Upper lobe of left lung (tissue), 6 donors: ENCODE measurements at places on chromosomes 2 and 18. TPM values are rescaled to one million over a fixed set of nuclear protein-coding genes. Genes with fewer than 3 reads are reported as not detected.

GRCh38 chr18:79859314-79859713 is 61.6 kb downstream of the KCNG2 start:
- H3K27me3 ChIP-seq, result no peaks in the 10 kb centered on the region
- peaks cover 6% of the 10 kb centered on the region for H3K4me1 ChIP-seq
- H3K4me3 ChIP-seq, result no peak overlapping the region

DNA sequence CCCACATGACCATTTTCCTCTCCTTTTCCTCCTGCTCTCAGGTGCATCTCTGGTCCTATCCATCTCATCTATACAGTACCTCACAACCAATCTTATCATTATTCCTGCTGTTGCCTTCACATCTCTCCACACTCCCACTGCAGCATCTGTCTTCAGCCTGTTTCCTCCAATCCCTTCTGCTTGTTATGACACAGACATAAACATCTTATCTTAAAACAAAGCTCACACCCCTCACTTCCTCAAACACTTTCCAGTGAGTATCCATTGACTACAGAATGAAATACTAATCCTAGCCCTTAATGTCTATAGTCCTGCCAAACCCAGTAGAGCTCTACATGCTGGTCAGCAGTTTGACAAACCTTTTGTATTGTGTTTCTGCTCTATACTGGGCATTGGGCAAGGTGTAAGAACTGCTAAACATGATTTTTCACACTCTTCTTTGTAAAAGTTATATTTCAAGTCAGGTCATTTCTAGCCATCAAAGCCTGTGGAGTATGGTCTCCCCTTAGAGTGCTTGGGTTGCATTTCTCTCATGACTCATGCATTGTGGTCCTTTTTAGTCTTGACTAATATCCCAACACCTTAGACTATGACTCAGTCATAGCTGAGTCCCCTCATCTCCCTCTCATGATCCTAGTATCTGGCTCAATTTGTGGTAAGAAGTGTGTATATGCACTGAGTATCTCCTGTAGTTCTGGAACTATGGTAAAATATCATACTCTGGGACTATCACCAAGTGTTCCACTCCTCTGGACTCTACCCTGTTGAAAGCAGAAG is 187.0 kb downstream of the CYRIA start:
- no peaks in the 10 kb centered on the region for H3K27me3 ChIP-seq
- H3K4me1 ChIP-seq, result no peaks in the 10 kb centered on the region
- H3K4me3 ChIP-seq, result no peak overlapping the region

GRCh38 chr2:233435436-233436190 is 81.3 kb downstream of the DGKD start:
- H3K27ac ChIP-seq, result no peak overlapping the region
- no peaks in the 10 kb centered on the region for H3K27me3 ChIP-seq
- no peaks in the 10 kb centered on the region for H3K4me1 ChIP-seq
- peaks cover 37% of the 10 kb centered on the region for H3K36me3 ChIP-seq
- no peak overlapping the region for H3K4me3 ChIP-seq

- no peaks in the 10 kb centered on the region for H3K36me3 ChIP-seq
- H3K4me3 ChIP-seq, result no peak overlapping the region
- H3K4me1 ChIP-seq, result peaks cover 9% of the 10 kb centered on the region
These were observed 24.3 kb upstream of the MAPRE3 start for GRCh38 chr2:26945991-26946750.

GRCh38 chr2:118987886-118988285 is 45.9 kb downstream of the MARCO start:
- H3K27ac ChIP-seq, result no peak overlapping the region
- H3K4me1 ChIP-seq, result no peaks in the 10 kb centered on the region
- no peaks in the 10 kb centered on the region for H3K27me3 ChIP-seq
- H3K36me3 ChIP-seq, result no peaks in the 10 kb centered on the region
- peak; percentile 12 for DNase-seq

DNA sequence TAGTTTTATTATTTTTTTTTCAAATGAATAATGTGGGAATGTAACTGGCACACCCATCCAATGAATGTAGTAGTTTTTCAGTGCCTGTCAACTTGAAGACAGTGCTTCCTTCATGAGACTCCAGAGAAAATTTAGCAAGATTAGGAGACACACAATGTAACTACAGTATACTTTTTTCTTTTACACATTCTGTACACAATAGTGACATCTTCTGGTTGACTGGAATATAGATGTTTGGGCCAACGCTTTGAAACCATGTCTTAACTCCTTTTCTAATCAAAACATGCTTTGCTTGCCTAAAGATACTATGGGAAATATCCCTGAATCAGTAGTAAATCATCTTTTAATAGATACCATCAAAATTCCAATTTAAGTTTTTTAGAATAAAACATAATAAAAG is 229.5 kb upstream of the ZC3H15 start:
- DNase-seq, result no peak
- H3K36me3 ChIP-seq, result no peaks in the 10 kb centered on the region
- no peaks in the 10 kb centered on the region for H3K27me3 ChIP-seq
- no peak overlapping the region for H3K4me3 ChIP-seq

- peak overlapping the region; percentile 94 for H3K4me3 ChIP-seq
- peaks cover 8% of the 10 kb centered on the region for H3K36me3 ChIP-seq
- no peaks in the 10 kb centered on the region for H3K27me3 ChIP-seq
These were observed 663 bp downstream of the C2orf49 start for GRCh38 chr2:105338020-105338385.

- peak; percentile 18 for DNase-seq
- no peaks in the 10 kb centered on the region for H3K4me1 ChIP-seq
- no peaks in the 10 kb centered on the region for H3K27me3 ChIP-seq
- H3K4me3 ChIP-seq, result no peak overlapping the region
- H3K36me3 ChIP-seq, result peaks cover 24% of the 10 kb centered on the region
- H3K27ac ChIP-seq, result no peak overlapping the region
These were observed 80.7 kb downstream of the PXDN start for GRCh38 chr2:1663621-1664020.

DNA sequence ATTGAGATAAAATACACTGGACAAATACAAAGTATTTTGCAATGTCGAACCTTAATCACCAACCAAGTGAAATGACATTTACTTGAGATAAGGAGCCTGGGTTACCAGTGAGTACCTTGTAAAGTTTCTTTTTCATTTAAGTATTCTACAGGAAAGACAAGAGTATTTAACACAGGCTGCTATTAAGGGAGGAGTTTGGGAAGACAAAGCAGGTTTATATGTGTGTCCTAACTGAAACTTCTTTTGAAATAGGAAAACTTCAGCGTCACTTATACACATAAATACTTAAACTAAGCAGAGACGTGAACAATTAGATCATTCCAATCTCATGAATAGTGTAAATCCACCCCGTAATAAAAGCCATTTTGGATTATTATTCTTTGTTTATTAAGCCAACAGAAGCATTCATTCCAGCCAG is 126.7 kb upstream of the CYP26B1 start:
- peaks cover 10% of the 10 kb centered on the region for H3K4me1 ChIP-seq
- H3K36me3 ChIP-seq, result no peaks in the 10 kb centered on the region
- H3K4me3 ChIP-seq, result no peak overlapping the region
- H3K27ac ChIP-seq, result no peak overlapping the region
- no peak for DNase-seq

The RAB27B gene
- total RNA-seq, result 17.6 TPM

The PLEKHB2 gene
- total RNA-seq, result 75.7 TPM

The ATG16L1 gene
- total RNA-seq, result 33.3 TPM

The TPO gene
- total RNA-seq, result not detected

The PTPRM gene
- total RNA-seq, result 163 TPM

The CDK5R2 gene
- total RNA-seq, result not detected

The TUBB8B gene
- total RNA-seq, result 0.34 TPM

The AMMECR1L gene
- total RNA-seq, result 15.4 TPM
